Left lobe of liver (tissue), 2 donors: ENCODE measurements at places on chromosomes 7 and 10.

- DNase-seq: no peak
Measured at GRCh38 chr7:1263391-1263951, 30.8 kb downstream of the UNCX start.

- no peak for DNase-seq
Measured at GRCh38 chr7:68914006-68914405, 684.3 kb upstream of the AUTS2 start.

DNA sequence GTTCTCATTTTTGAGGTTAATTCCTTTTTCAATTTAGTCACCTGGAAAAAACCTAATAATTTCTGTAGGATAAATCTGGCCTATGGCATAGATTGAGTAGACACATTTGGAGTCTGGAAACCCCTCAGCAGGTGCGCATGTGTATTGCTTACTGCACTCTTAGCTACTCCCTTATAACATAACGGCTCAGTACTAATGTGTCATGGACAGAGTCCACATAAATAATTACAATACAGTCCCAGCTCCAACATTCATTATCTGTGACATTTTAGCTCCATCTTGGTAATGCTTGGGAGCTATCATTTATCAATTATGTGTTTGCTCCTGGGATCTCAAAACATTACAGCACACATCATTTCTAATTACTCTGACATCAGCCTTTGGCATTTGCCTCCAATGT, 33.2 kb downstream of the POM121L12 start:
- no peak for DNase-seq

GRCh38 chr10:78853864-78854263, 214.9 kb upstream of the ZMIZ1 start:
- DNase-seq: no peak

DNA sequence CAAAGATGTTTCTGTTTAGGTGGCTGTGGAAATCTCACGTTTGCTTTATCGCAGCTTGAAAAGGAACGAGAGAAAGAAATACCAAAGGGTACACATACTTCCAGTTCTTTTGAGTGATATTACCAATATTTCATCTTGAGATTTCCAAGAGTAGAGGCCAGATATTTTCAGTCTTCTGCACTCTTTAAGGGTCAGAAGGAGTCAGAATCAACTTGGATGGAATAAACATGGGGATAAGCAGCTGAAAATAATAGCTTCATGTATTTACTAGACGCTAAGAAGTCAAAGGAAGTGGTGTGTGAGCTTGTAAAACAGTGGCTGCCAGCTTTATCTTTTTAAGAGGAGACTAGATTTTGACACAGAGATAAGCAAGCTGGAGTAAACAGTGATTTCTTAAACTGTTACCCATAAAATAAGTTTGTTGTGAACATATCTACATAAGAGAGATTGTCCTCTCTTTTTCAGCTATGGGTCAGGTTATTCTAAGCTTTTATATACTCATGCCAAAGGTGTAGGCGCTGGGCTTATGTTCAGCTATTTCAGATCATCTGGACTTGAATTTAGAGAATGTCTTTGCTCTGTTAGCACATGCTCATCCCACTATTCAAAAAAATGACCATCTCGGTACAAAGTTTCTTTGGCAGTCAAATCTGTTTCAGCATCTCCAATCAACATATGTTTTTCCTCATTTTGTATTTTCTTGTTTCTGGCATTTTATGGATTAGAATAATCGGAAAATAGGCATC, 170.8 kb upstream of the TCF7L2 start:
- no peak for DNase-seq

GRCh38 chr7:118264836-118265235, 40.3 kb downstream of the ANKRD7 start:
- DNase-seq: no peak

- DNase-seq: no peak
Measured at GRCh38 chr10:3887885-3888476, 103.0 kb upstream of the KLF6 start.

- DNase-seq: no peak
Measured at GRCh38 chr7:95395755-95396135, 430 bp downstream of the PON3 start.

DNA sequence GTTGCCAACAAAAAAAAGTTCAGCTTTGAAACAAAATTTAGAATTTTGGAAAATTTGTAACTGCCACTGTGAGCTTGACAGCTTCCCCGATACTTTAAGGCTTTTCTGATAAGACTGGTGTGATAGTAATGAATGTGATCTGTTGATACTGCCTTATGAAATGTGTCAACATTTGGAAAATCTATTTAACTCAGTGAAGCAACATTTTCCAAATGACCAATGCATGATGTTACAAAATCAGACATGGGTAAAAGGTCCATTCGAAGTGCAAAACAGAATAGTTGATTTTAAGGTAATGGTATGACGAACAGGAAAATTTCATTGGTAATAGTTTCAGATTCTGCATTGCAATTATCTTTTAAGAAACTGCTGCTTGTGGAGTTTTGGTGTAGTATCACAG, 175.4 kb downstream of the SEM1 start:
- no peak for DNase-seq

DNA sequence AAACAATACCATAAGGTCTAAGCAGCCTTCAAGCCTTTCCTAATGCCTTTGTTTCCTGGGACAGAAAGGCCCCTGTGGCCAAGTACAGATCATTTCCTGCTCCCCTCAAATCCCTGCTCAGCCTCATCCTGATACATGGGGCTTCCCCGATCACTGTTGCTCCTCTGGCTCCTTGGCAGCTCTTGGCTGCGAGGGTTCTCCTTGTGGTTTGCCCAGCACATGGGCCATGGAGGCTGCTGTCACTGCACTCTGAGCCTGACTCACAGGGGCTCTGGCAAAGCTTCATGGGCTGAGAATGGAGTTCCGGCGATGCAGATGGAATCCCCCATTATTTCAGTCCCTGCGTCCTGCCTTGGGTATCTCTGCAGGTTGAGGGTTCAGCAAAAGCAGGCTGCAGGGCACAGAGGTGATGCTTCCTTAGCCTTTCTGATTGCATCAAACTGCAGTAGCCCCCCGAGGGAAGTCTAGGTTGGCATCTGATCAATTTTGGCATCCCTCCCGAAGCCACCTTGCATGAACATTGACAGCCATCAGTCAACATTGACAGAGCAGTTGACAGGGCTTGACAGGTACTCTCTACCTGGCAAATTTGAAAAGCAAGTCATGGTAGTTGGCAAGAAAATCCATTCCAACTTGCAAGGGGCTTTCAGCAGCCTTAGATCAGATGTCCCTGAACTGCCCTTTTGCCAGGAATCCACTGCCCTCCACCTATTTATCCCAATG, 168.6 kb downstream of the GFRA1 start:
- DNase-seq: no peak

DNA sequence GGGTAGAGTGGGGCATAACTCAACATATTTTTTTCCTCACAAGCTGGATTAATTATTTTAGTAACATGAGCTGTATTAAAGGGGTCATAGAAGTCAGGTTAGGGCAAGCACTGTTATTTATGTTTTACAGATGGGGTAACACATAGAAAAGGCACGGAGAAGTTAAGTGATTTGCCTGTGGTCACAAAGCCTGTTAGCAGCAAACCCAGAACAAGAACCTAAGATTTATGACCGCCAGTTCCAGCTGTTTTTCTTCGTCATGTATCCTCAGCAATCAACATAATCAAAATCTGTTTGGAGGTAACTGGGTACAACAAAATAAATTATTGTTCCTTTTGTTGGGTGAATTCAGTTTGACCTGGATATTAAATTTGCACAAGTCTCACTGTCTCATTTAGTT, 57.2 kb upstream of the BET1 start:
- no peak for DNase-seq

DNA sequence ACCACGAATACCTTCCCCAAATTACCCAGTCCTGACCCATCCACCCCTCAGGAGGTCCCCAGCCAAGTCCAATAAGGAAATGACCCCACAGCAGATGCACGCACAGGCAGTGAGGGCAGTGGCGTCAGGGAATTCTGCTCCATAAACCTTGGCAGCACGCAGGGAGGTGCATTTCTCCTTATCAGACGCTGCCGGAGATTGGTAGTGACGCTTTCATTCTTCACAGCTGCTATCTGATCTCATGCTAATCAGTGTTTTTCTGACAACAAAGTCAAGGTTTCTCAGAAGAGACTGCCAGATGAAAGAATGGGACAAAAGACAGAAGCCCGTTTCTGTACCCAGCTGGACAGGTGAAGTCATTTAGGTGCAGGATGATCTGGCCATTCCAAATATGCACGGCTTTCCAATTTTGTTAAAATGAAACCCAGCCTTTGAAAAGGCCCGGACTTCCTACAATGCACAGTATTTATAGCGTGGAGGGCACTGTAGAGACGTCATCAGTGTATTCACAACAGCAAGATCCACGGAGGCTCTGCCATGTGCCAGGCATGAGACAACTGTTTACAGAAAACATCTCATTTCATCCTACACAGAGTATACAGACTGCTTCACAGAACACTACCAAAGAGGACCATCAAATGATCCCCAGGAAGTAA, 35.3 kb downstream of the DIP2C start:
- no peak for DNase-seq

- no peak for DNase-seq
Measured at GRCh38 chr10:114911052-114911711, 26.8 kb upstream of the TRUB1 start.

- DNase-seq: no peak
Measured at GRCh38 chr10:16234916-16235315, 201.9 kb upstream of the PTER start.

DNA sequence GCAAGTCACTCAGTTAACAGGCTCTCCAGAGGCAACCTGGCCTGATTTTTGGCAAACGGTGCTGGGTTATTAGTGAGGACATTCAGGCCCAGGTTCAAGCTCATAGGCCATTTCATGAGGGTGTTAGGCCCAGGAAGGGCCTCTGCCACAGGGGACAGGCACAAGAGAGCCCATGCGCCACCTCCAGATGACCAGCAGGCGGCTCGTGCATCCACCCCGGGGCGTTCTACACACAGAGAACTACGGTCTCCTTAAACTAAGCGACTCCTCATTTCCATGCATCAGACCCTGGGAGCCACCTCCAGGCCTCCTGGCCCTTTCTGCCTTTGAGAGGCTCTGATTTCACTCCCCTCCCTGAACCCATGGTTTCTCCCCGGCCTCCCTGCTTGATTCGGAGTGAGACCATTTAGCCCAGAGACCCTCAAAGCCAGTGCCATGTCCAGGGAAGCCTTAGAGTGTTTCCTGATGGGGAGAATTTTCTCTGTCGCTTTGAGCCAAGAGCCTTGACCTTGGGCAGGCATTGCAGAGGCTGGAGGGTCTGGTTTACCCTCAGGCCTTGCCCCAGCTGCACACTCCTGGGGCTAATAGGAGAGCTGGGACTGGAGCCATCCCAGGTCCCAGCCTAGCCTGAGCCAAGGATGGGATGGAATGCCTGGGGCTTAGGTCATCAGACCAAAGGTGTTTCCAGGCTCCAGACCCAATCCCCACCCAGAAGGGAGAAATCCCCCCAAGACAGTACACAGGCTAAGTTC, 188.0 kb downstream of the GRID1 start:
- DNase-seq: no peak
